ENCODE measurements at places on chromosomes 7 and 10. TPM values are rescaled to one million over a fixed set of nuclear protein-coding genes. Genes with fewer than 3 reads are reported as not detected.

The PRSS1 gene
- not detected for total RNA-seq

The TSPAN13 gene
- 33.8 TPM for total RNA-seq

The MET gene
- total RNA-seq, result 23.3 TPM

The NPFFR1 gene
- not detected for total RNA-seq

The PON1 gene
- total RNA-seq, result not detected

The LDB3 gene
- 314 TPM for total RNA-seq

The GIMAP4 gene
- total RNA-seq, result 42.2 TPM

The AIFM2 gene
- total RNA-seq, result 2.4 TPM

The ASB10 gene
- total RNA-seq, result 4.9 TPM

The FAM131B gene
- 1.5 TPM for total RNA-seq

The NANOS1 gene
- total RNA-seq, result 4.6 TPM

The MARVELD1 gene
- 24.8 TPM for total RNA-seq

The MBL2 gene
- not detected for total RNA-seq

The PNLIPRP2 gene
- total RNA-seq, result not detected

The IL6 gene
- total RNA-seq, result not detected

The PRRT4 gene
- 7.6 TPM for total RNA-seq

The SPDYE2 gene
- not detected for total RNA-seq

The PLCE1 gene
- 20.3 TPM for total RNA-seq

GRCh38 chr7:158617737-158618128 is 30.1 kb upstream of the PTPRN2 start:
- no peak for DNase-seq

- no peak for DNase-seq
These were observed 16.1 kb downstream of the TRPV5 start for GRCh38 chr7:142917447-142917846.

GRCh38 chr10:97590082-97590747 is 694 bp downstream of the C10orf62 start:
- no peak for DNase-seq

- DNase-seq, result no peak
These were observed 28.2 kb downstream of the IL2RA start for GRCh38 chr10:6033954-6034353.

DNA sequence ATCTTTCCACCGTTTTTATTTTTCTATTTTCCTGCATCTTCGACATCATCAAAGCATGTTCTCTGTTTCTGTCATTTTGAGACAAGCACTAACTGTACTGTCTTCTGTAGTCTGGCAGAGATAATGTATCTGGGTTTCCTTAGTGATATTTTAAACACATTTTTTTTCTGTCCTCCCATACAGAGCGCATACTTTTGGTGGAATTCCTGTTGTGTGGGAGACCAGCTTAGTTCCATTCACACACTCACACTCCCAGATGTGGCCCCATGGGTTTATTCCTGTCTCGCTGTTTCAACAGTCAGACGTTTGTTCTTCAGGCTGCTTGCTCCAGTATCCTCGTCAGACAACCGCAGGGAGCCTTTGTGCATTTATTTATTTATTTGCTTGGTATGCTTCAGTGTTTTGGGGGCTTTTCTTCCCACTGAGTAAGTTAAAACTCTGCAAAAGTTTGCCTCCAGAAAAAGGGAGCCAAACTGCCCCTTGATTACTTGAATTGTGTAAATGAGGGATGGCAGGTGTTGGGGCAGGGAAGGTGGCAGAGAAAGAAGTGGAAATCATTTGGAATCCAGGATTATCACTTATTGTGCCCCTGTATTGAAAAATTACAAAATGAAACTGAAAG is 456.8 kb upstream of the KLF6 start:
- DNase-seq, result peak; percentile 92

GRCh38 chr7:18655912-18656311 is 160.4 kb downstream of the HDAC9 start:
- no peak for DNase-seq

DNA sequence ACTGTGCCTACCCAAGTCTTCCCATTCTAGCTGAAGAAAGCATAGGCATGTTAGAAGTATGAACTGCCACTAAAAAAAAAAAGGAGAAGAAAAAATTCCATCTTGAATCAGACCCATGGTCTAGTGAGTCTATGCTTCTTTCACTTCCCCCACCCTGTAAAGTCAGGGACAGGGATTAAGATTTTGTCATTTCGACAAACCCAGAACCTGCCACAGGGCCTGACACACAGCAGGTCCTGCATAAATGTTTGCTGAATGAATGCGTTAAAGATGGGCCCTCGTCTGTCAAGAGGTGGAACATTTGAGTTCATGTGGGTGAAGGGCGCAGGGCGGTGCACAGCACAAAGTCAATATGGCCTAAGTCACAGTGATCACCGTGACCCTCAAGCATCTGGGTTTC is 4.9 kb downstream of the HIPK2 start:
- DNase-seq, result no peak

GRCh38 chr7:120586571-120586970 is 271.4 kb downstream of the TSPAN12 start:
- DNase-seq, result no peak

- no peak for DNase-seq
These were observed 7.7 kb downstream of the UNC5B start for GRCh38 chr10:71219918-71220688.

DNA sequence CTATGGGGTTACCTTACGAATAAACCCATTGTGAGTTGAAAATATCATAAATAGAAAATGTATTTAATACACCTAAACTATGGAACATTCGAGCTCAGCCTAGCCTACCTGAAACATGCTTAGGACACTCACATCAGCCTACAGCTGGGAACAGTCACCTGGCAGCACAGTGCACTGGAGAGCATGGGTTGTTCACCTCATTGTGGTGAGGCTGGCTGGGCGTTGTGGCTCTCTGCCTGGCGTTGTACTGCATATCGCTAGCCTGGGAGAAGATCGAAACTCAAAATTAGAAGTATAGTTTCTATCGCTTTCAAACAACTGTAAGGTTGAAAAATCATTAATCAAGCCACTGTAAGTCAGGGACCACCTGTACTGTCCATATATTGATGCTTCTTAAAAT is 17.3 kb upstream of the HBP1 start:
- no peak for DNase-seq

DNA sequence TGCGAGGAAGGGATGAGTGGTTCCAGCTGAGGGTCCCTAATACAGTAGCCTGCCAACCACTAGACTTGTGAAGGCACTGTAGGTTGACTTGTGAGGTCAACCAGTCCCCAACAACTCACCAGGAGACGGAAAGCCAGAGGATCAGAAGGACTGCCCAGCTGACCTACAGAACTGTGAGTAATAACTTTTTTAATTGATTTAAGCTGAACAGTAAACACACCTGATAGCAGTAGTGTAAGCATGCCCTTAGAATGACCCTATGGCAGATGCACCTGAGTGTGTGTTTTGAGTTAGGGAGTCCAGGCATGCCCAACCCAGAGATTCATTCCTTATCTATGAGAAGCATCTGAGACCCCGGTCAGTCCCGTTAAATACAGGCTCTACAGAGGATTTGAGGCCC is 14.1 kb downstream of the PRLHR start:
- DNase-seq, result no peak

GRCh38 chr10:98260752-98261151 is 7.2 kb downstream of the LOXL4 start:
- no peak for DNase-seq

GRCh38 chr10:90175161-90175681 is 473.8 kb downstream of the KIF20B start:
- DNase-seq, result peak; percentile 35

DNA sequence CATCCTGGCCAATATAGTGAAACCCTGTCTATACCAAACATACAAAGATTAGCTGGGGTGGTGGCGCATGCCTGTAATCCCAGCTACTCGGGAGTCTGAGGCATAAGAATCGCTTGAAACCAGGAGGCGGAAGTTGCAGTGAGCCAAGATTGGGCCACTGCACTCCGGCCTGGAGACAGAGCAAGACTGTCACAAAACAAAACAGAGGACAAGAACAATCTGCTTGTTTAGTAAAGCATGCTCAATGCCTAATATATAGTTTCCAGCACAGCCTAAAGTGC is 1.8 kb upstream of the SEC24C start:
- no peak for DNase-seq

- peak; percentile 80 for DNase-seq
These were observed 67.8 kb upstream of the PDCD4 start for GRCh38 chr10:110803830-110804338.

DNA sequence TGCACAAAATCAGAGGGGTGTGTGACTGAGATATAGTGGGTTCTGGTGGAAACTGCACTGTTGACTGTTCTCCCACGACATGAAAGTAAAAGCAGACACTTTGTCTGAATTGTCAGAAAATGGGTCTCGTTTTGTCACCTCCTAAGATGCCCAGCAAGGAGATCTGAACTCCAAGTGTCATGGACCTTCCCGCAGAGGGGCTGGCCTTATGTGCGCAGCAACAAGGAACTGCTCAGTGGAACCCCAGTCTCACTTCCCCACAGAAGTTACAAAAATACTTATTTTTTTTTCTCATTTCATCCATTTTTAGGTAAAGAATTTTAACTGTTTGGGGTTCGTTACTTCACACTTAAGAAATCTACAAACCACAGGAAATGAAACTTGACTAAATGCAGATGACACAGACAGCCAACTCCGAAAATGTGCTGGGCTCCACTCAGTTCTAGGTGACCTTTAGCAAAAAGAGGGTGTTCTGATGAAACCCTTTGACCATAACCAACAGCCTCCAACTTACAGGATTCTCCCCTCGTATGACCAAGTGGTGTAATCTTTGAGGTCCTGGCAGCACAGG is 115.0 kb downstream of the FAM107B start:
- no peak for DNase-seq

- no peak for DNase-seq
These were observed 4.0 kb upstream of the MINPP1 start for GRCh38 chr10:87500646-87501048.

GRCh38 chr10:31578951-31579350 is 259.9 kb downstream of the ZEB1 start:
- DNase-seq, result no peak

- no peak for DNase-seq
These were observed 53.7 kb downstream of the SLC39A12 start for GRCh38 chr10:18005445-18005780.

DNA sequence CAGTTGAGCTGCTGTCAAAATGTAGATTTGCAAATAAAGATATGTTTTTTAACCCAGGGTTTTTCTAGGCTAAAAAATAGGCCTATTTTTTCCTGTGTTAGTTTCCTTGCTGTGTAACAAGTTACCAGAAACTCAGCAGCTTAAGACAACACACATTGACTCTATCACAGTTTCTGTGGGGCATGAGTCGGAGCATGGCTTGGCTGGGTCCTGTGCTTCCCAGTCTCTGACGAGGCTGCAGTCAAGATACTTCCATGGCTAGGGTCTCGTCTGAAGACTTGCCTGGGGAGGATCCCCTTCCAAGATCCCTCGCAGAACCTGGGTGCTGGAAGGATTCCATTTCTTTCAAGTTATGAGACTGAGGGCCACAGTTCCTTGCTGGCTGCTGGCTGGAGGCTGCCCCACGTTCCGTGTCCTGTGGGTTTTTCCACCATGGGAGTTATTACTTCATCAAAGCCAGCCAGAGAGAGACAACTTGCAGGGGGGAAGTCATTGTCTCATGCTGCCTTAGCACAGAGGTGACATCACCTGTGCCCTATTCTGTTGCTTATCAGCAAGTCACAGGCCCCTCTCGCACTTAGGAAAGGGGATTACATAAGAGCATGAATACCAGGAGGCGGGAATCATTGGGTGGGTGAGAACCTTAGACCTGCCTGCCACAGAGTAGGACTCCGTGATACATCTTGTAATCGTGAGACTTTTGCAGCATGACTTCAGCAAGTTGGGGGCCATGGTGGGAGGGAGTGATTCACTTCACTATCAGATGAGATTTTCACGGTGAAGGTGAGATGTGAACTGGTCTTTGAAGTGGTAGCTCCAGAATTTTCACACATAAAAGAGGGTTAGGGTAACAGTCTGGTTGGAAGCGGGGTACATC is 77.9 kb downstream of the CCNY start:
- DNase-seq, result no peak

DNA sequence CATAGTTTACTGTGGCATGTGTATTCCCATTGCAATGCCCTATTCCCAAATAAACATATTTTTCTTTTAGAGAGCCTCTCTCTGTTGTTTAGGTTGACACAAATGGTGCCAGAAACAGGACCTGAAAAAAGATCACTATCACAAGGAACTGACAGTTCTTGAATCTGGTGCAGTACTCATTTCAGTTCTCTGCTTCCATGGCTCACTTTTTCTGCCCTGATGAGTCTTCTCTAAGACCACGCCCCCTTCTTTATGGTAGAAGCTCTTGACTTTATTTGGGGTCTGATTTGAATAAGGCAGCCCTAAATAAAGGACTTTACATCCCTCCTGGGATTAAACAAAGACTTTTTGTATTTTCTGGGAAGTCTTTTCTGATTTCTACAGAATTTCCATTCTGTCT is 3.5 kb upstream of the CCDC126 start:
- DNase-seq, result no peak

DNA sequence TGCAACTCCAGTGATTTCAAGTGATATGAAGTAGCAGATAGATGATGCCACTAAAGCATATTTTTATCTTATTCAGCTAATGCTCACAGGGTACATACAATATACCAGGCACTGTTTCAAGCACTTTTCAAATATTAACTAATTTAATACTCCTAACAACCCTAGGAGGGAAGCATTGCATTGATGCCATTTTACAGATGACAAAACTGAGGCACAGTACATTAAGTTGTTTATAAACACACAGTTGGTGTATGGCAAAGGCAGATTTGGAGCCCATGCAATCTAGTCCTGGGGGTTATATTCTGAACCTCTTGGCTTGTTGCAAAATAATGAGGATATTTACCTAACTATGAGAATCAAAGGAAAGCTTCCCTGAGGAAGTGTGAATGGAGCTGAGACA is 371.0 kb downstream of the SFMBT2 start:
- no peak for DNase-seq

DNA sequence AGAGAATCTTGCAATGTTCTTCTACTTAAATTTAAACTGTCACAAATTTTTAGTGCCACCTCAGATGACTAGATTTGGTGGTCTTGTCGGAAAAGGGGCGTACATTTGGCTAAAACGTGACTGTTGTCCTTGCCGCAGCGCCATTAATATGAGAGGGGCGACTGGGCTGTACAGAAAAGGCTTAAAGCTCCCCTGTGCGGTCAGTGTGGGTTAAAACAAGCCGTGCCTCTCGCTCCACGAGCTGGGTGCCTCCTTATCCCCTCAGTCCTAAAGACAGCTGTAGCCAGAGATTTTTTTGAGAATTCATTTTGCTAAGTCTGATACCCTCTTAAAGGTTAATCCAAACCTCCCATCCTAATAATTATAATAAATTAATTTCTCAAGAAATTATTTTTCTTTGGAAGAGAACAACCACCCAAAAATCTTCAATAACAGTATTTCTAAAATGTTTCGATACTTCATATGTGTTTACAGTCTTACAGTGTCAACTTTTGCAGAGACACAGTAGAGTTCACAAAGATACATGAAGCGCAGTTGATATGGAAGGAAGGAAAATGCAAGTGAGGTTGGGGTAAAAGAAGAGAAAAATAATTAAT is 68.6 kb downstream of the C7orf25 start:
- DNase-seq, result peak; percentile 81

DNA sequence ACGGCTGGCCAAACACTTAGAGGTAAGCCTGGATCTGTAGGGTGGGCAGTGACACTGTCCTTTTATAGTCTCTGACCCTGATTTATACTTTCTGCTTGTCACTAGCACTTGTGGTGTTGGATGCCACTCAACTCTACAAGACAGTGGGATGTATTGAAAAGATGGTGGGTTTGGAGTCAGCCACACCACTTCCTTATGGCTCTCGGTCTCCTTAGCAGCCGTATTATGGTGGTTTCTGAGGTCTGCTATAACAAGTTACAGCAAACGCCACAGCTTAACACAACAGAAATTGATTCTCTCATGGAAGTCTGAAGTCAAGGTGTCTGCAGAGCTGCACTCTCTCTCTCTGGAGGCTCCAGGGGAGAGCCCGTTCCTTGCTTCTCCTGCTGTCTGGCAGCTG is 14.7 kb downstream of the ITIH2 start:
- DNase-seq, result no peak

Data from tongue (tissue), 3 donors.